Ovary (tissue), 10 donors: ENCODE measurements at places on chromosomes 12 and 14.
A peak's percentile ranks its signal among the peaks of the same experiment; 100 is the strongest.

GRCh38 chr12:2528001-2528400 lies 266.8 kb upstream of the FKBP4 start:
- no peak for DNase-seq

- DNase-seq = no peak
Observed at GRCh38 chr14:104925855-104926609, 1.4 kb downstream of the PLD4 start.

DNA sequence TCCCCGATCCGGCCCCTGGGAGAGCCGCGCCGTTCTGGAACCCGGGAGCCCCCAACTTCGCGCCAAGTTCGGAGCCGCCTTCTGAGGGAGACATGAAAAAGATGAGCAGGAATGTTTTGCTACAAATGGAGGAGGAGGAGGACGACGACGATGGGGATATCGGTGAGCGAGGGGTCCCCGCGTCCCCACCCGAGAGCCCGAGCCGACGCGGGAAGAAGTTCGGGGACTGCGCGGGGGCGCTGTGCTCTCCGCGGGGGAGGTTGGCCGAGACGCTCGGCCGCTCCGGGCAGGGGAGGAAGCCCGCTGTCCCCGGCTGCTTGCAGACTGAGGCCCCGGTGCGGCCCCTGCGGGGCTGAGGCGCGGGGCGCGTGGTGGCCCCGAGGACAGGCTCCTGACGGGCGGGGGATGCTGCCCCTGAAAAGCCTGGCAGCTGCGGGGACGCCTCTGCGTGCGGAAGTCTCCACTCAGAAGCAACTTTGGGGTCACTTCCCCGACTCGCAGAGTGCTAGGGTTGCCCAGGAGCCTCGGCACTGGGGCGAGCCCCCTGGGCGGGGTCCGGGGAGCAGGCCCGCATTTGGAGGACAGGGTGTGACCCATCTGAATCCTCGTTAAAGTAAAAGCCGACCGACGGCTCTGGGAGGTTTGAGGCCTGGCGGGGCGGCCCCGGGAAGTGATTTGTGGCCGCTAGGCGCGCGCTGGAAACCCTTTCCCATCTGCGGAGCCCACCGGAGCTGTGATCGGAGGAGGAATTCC lies 511 bp downstream of the ANO6 start:
- DNase-seq = peak; percentile 45

DNA sequence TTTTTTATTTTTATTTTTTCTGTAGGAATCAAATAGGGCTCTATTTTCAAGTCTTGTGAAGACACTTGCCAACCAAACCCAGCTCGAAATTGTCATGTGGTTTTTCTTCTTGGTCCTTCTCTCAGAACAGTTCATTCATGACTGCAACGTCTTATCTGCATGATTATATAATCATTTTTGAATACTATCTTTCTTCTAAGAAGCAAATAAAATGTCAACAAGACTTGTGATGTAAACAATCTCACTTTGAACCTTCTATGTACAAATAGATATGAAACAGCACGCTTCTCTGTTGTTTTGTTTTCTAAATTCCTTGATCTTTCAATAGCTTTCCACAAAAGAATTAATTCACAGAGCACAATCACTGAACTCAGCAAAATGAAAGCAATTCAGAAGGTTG lies 320.7 kb downstream of the SOX5 start:
- DNase-seq = no peak

DNA sequence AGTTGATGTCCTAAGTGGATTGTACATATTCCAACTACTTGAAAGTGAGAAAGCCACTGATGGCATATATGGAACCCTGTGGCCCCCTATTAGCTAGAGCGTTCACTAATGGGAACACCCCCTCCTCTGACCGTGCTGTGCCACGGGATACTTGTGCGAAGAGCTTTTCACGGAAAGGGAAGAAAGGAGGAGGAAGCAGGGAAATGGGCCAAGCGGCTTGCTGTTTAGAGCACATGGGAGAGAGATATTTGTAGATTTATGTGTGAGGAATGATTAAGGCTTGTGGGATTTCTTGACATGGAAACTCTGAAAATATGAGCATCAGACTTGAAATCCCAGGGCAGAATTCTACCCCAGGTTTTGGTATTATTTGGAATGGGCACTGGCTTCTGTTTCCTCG lies 129.9 kb downstream of the PRMT8 start:
- DNase-seq = no peak

DNA sequence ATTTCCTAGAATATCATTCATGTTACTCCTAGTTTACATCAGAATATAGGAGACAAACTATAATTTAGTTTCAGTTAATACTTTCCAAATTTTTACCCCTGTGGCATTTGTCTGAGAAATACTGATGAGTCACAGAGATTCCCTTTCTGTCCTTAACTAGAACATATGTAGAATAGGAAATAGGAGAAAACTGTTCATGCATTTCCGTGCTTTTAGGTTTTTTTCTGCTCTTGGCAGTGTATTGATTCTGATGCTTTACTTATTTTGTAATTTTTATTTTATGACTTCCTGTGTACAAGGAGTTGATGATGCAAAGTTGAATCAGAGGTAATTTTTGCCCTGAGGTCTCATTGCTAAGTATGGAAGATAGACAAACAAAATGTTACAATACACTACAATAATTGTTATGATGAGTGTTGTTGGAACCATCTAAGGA lies 23.0 kb downstream of the MNAT1 start:
- DNase-seq = no peak

GRCh38 chr14:103581206-103581605 lies 18.4 kb downstream of the COA8 start:
- no peak for DNase-seq

- no peak for DNase-seq
Observed at GRCh38 chr12:65827827-65828231, 3.5 kb downstream of the HMGA2 start.

GRCh38 chr14:35390577-35391387 lies 13.8 kb downstream of the NFKBIA start:
- no peak for DNase-seq

DNA sequence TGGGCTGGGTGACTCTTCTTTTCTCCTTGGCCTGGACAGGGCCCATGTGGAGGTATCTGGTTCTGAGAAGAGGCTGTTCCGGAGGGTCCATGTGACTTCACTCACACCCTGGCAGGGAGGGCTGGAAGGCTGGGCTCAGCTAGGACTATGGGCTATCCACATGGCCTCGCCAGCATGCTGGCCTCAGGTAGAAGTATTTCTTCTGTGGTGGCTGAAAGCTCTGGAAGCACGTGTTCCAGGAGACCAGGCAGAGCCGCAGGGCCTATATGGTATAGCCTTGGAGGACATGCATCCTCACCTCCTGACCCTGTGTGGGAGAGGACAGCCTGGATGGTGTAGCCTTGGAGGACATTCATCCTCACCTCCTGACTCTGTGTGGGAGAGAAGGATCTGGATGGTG lies 38.2 kb upstream of the FZD10 start:
- DNase-seq = no peak

GRCh38 chr12:88895634-88896033 lies 315.4 kb upstream of the KITLG start:
- no peak for DNase-seq

- no peak for DNase-seq
Observed at GRCh38 chr12:46390881-46391280, 18.3 kb upstream of the SLC38A2 start.

GRCh38 chr14:102823546-102823945 lies 46.3 kb downstream of the TRAF3 start:
- DNase-seq = no peak

DNA sequence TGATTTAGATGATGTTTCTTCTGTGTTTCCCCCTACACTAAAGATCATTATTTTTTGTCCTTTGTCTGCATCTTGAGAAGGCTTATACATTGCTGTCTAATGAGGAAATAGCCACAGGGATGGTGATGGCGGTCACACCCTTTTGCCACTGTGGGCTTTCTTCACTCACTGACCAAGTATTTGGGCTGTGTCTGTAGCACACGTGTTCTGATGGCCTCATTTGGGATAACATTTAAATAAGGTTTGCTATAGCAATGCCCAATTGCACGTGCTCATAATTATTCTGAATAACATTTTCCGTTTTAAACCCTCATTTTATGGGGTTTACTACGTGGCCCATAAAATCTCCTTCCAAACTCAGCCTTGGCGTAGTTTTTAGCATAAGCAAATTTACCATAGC lies 230.3 kb upstream of the PRICKLE1 start:
- no peak for DNase-seq

- DNase-seq = no peak
Observed at GRCh38 chr14:21267886-21268616, 1.2 kb downstream of the HNRNPC start.

- DNase-seq = no peak
Observed at GRCh38 chr12:29707846-29708245, 75.9 kb downstream of the TMTC1 start.

DNA sequence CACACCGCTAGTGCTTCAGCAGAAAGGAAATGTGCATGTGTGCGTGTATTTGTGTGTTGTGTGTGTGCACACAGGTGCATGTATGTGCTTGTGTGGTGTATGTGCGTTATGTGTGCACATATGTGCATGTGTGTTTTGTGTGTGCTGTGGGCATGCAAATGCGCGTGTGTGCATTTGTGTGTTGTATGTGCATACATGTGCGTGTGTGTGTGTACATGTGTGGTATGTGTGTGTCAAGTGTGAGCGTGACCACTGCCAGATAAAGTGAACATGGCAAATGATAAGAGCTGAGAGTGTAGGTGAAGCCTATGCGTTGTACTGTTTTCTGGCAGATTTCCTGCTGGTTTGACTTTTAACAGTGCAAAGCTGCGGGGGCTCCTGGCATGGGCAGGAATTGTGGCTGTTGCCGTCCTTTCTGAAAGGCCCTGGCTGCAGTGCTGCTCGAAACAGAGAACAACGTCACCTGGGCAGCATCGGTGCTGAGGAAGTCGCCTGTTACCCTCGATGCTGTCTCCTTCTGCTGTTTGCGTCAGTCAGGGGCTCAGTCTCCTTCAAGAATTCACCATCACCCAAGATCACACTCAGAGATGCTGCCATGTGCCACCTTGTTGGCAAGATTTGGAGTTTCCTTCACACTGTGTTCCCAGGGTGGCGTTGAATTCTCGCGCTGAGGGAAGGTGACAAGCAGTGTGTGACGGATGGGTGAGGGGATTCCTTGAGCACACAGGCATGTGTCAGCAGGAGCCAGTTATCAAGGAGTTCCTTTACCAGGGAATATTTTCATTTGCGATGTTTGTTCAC lies 56.1 kb downstream of the ADGRD1 start:
- DNase-seq = no peak

DNA sequence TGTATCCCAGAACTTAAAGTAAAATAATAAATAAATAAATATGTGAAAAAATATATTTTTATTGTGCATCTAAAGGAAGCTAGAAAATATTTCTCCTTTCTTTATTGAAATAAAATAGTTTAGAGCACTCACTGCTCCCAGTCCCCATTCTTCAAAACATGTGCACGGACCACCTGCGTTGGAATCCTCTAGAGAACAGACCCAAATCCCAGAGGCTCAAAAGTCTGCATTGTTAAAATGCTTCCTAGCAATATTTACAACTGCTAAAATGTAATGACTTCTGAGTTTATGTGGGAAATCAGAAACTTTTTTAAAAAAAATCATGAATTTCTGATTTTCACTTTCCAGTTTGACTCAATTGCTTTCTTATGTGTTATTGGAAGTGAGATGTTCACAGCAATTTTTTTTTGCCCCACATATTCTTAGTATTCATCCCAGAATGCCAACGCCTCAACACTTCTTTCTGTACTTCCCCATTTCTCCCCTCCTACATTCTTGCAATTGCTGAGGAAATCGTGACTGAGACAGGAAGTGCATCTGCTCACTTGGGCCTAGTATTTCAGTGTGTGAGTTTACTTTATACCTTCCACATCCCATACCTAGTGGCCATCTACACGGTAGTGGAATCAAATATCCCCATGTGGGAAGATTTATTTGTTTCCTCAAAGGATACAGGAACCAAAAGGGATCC lies 116.0 kb upstream of the FLRT2 start:
- no peak for DNase-seq

DNA sequence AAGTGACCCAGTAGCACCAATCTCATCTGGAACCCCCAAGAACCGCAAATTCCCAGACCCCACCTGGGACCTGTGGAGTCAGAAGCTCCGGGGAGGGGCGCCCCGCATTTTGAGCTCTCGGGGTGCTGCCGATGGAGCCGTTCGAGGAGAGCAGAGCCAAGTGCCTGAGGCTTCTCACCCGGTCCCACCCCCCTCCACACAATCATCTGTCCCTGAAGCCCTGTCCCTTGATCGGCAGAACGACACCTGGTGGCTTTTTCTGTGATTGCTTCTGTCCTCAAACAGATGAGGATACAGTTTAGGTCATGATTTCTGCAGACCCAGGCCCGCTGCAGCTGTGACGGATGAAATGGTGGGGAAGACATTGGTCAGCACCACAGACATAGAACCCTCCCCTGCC lies 74.7 kb downstream of the NOC4L start:
- no peak for DNase-seq

- DNase-seq = no peak
Observed at GRCh38 chr14:67373347-67373746, 13.2 kb downstream of the EIF2S1 start.

DNA sequence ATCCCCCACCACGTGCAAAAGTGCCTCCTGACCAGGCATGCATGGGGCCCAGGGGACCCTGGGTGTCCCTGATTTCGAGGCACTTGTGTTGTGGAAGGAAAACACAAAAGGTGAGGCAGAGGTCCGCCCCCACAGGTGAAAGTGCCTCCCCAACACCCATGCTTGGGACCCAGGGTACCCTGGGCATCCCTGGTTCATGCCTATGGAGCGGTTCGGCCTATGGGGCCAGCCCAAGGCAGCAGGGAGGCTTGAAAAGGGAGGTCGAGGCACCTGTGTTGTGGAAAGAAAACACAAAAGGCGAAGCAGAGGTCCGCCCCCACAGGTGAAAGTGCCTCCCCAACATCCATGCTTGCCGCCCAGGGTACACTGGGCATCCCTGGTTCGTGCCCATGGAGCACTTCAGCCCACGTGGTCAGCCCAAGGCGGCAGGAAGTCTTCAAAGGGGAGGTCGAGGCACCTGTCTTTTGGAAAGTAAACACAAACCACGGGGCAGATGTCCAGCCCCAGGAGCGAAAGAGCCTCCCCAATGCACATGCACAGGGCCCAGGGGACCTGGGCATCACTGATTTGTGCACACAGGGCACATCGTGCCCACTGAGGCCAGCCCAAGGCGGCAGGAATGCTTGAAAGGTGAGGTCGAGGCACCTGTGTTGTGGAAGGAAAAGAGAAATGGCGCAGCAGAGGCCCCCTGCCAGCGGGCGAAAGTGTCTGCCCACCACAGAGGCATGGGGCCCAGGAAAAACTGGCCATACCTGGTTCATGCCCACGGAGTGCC lies 375.5 kb downstream of the ALG10 start:
- DNase-seq = peak; percentile 1

GRCh38 chr14:88515499-88516221 lies 39.1 kb downstream of the PTPN21 start:
- no peak for DNase-seq
